PC-3 (cell line): ENCODE measurements at places on chromosomes 7 and 10. TPM values are rescaled to one million over a fixed set of nuclear protein-coding genes. Genes with fewer than 3 reads are reported as not detected.
A peak's percentile ranks its signal among the peaks of the same experiment; 100 is the strongest.

GRCh38 chr10:37495415-37495814, 362.0 kb downstream of the ZNF248 start:
- no peak overlapping the region for H3K4me3 ChIP-seq
- no peak overlapping the region for H3K27ac ChIP-seq
- peak; percentile 94 for DNase-seq
- no peaks in the 10 kb centered on the region for H3K27me3 ChIP-seq
- H3K36me3 ChIP-seq = no peaks in the 10 kb centered on the region

Gene TTYH3
- 25.0 and 41.4 TPM in 2 replicates for total RNA-seq

GRCh38 chr10:102413053-102413705, 5.4 kb downstream of the PSD start:
- no peaks in the 10 kb centered on the region for H3K4me1 ChIP-seq
- DNase-seq = no peak
- no peak overlapping the region for H3K4me3 ChIP-seq
- no peak overlapping the region for H3K27ac ChIP-seq
- H3K36me3 ChIP-seq = no peaks in the 10 kb centered on the region

- no peak overlapping the region for H3K27ac ChIP-seq
- no peak for DNase-seq
- no peaks in the 10 kb centered on the region for H3K36me3 ChIP-seq
- no peaks in the 10 kb centered on the region for H3K27me3 ChIP-seq
Observed at GRCh38 chr10:10213237-10213636, 804.4 kb upstream of the CELF2 start.

Gene SLC16A9
- total RNA-seq = 12.8 and 17.4 TPM in 2 replicates

- no peaks in the 10 kb centered on the region for H3K27me3 ChIP-seq
- H3K4me3 ChIP-seq = no peak overlapping the region
- H3K27ac ChIP-seq = peak overlapping the region; percentile 96
Observed at GRCh38 chr7:16669581-16669980, 23.6 kb downstream of the BZW2 start.

Gene PON2
- total RNA-seq = 51.6 and 56.4 TPM in 2 replicates

- H3K27ac ChIP-seq = no peak overlapping the region
- no peak for DNase-seq
- H3K4me1 ChIP-seq = no peaks in the 10 kb centered on the region
- no peaks in the 10 kb centered on the region; the same call in none of the 2 replicates for H3K36me3 ChIP-seq
- H3K4me3 ChIP-seq = no peak overlapping the region
- no peaks in the 10 kb centered on the region for H3K27me3 ChIP-seq
Observed at GRCh38 chr10:3111621-3112163, 44.3 kb downstream of the PFKP start.

DNA sequence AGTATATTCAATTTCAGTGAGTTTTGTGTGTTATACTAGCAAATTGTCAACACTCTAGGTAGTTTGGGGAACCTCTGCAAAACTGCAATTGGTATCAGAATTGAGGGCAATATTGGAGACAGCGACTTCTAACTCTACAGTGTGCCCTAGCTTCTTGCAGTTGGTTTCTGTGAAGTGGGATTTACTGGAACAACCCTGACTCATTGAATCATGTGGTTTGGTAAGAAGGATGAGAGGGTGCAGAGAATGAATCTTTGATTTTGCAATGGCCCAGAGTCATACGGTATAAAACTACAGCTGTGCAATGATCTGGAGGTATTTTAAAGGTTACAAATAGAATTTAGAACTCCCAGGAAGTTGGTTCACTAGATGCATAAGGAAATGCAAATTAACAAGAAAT, 129.1 kb upstream of the PPP1R3A start:
- H3K36me3 ChIP-seq = no peaks in the 10 kb centered on the region
- H3K4me3 ChIP-seq = peak overlapping the region; percentile 52; the same call in 1 of the 2 replicates
- no peak overlapping the region for H3K27ac ChIP-seq
- H3K27me3 ChIP-seq = no peaks in the 10 kb centered on the region
- no peak for DNase-seq

GRCh38 chr7:44177570-44178131, 11.6 kb downstream of the GCK start:
- H3K27me3 ChIP-seq = no peaks in the 10 kb centered on the region
- H3K4me3 ChIP-seq = no peak overlapping the region
- no peak overlapping the region for H3K27ac ChIP-seq
- H3K36me3 ChIP-seq = no peaks in the 10 kb centered on the region
- H3K4me1 ChIP-seq = peaks cover 11% of the 10 kb centered on the region

- no peaks in the 10 kb centered on the region for H3K36me3 ChIP-seq
- peak; percentile 72 for DNase-seq
- H3K27ac ChIP-seq = peak overlapping the region; percentile 100
- peak overlapping the region; percentile 68 for H3K4me3 ChIP-seq
- H3K4me1 ChIP-seq = peaks cover 55% of the 10 kb centered on the region
Observed at GRCh38 chr10:132574783-132575319, 37.3 kb downstream of the INPP5A start.

Gene XRCC2
- total RNA-seq = 13.6 and 18.7 TPM in 2 replicates

Gene SRI
- 94.0 and 151 TPM in 2 replicates for total RNA-seq

Gene TMEM273
- not detected in 2 replicates for total RNA-seq

DNA sequence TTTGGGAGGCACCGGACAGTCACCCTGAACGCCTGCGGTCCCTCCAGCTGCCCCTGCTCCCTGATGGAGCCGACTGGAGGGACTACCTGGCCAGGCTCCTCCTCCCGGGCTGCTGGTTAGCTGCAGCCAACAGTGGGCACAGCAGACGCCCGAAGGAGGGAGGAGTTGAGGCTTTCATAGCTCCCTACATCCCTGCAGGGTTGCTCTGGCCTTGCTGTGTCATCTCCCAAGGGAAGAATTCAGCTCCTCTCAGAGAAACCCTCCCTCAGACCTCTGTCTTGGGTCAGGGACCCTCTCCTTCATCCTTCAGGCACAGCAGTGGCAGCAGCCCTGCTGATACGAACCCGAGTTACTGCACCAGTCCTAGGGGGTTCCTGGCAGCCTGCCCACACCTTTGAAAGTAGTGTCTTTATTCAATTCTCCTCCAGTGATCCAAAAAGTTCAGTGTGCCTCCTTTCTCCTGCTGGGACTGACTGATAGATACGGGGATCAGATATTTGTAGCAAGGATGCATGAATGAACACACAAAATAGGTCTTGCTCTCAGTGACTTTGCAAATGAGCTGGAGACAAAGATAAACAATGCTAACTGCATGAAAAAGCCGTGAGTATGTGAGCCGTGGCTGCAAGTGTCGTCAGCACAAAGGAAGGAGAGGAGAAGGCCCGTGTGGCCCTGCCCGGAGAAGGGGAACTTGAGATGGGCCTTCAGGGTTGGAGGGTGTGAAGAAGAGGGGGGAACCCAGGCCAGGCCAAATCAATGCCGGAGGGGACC, 136.6 kb downstream of the PRKAG2 start:
- no peaks in the 10 kb centered on the region for H3K27me3 ChIP-seq
- H3K36me3 ChIP-seq = no peaks in the 10 kb centered on the region
- peaks cover 20% of the 10 kb centered on the region for H3K4me1 ChIP-seq
- no peak overlapping the region for H3K27ac ChIP-seq
- no peak for DNase-seq

Gene PILRA
- 0.92 and 1.9 TPM in 2 replicates for total RNA-seq

DNA sequence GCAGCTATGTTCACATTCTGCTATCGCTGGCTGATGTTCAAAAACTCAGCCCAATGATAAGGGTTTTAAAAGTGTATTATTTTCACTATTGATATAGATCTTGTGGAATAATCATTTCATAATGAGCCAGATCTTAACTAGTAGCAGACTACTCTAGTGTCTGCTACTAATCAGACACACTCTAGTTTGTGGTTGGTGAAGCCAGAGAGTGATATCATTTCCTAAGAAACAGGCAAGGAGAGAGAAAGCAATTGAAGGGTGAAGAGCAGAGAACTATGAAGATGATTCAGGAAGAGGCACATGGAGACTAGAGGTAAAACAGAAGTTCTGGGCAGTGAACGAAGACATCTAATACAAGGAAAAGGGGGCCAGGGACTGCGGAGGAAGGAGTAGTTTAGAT, 58.2 kb upstream of the BET1 start:
- no peaks in the 10 kb centered on the region for H3K36me3 ChIP-seq
- H3K4me1 ChIP-seq = no peaks in the 10 kb centered on the region; the same call in 1 of the 2 replicates
- no peak overlapping the region for H3K4me3 ChIP-seq
- no peak overlapping the region for H3K27ac ChIP-seq
- no peak for DNase-seq

DNA sequence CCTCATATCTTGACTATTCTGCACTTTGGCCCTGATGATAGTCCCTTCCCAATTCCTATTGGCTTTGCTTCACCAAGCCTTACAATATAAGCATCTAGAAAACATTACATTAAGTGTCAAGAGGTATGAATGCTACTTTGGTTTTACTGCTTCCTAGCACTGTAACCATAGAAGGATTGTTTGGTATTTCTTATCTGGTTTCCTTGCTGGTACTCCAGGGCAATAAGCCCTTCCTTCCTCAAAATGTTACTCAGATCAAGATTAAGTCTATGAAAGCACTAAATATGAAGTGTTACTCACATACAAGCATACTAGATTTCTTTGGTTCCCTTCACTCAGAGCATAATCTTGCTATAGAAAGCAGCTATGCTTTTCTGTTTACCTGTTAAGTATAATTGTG, 492.5 kb downstream of the ETV1 start:
- no peaks in the 10 kb centered on the region for H3K4me1 ChIP-seq
- H3K4me3 ChIP-seq = no peak overlapping the region
- no peaks in the 10 kb centered on the region for H3K27me3 ChIP-seq

DNA sequence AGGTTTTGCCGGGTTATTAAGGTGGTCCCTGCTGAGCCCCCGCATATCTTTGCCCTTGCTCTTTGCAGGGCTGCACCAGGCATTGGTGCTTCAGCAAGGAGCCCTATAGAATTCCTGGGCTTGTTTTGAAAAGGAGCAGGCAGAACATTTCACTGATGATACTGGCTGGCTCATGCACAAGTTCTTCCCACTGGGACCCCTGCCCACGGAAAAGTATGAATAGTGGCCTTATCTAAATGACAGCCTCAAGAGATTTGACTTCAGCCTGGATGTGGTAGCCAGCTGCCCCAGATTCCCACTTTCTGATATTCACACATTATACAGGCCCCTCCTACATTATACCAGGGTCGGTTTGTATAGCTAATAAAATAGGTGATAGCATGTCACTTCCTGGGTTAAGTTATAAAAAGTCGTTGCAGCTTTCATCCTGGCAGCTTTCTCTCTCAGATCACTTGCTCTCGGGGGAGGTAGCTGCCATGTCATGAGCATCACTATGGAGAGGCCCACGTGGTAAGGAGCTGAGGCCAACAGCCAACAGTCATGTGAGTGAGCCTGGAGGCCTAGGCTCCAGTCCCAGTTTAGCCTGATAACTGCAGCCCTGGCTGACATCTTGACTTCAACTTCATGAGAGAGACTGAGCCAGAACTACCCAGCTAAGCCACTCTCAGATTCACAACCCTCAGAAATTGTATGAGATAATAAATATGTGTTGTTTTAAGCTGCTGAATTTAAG, 16.8 kb upstream of the CRTAC1 start:
- no peak overlapping the region for H3K27ac ChIP-seq
- no peak for DNase-seq
- no peak overlapping the region for H3K4me3 ChIP-seq
- H3K27me3 ChIP-seq = peaks cover 35% of the 10 kb centered on the region
- no peaks in the 10 kb centered on the region for H3K36me3 ChIP-seq

DNA sequence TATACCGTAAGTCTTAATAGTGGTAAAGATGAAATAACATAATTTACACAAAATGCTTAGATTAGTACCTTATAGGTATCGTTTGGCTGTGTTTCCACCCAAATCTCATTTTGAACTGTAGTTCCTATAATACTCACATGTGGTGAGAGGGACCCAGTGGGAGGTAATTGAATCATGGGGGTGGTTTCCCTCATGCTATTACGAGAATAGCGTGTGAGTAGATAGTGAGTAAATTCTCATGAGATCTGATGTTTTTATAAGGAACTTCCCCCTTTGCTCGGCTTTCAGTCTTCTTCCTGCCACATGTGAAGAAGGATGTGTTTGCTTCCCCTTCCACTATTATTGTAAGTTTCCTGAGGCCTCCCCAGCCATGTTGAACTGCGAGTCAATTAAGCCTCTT, 426.3 kb upstream of the POT1 start:
- H3K27me3 ChIP-seq = no peaks in the 10 kb centered on the region
- no peaks in the 10 kb centered on the region for H3K36me3 ChIP-seq
- H3K4me1 ChIP-seq = no peaks in the 10 kb centered on the region
- H3K4me3 ChIP-seq = no peak overlapping the region
- no peak overlapping the region for H3K27ac ChIP-seq
- DNase-seq = no peak

DNA sequence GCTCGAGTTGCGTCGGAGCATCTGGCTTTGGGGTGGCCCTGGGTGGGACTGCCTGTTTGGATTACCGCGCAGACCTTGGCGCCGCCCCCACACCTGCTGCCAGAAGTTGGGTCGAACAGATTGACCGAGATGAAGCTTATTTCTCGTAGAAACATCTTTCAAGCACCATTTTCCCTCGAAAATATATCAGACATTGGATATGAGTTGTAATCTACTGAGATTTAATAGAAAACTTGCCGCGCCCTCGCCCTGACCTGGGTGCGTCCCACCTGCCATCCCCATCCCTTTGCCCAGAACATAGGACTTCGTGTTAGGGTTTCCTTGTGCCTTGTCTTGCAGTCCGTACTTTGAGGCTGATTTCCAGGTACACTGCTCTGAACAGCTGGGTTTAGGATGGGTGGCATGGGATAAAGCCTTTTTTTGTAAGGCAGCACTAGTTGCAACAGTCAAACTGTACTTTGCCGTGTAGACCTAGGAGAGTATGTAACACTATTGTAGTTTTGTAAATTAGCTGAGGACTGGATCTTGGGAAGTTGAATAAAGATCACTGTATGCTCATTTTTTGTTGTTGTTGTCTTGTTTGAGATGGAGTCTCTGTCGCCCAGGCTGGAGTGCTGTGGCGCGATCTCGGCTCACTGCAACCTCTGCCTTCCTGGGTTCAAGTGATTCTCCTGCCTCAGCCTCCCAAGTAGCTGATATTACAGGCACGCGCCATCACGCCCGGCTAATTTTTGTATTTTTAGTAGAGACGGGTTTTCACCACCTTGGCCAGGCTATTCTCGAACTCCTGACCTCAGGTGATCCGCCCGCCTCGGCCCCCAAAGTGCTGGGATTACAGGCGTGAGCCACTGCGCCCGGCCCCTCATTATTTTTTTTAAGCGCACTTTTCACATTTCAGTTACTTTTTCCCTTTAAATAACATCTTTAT, 978 bp downstream of the OGDH start:
- peaks cover 23% of the 10 kb centered on the region for H3K4me1 ChIP-seq
- no peaks in the 10 kb centered on the region for H3K36me3 ChIP-seq
- no peaks in the 10 kb centered on the region for H3K27me3 ChIP-seq
- peak overlapping the region; percentile 81 for H3K4me3 ChIP-seq

Gene HPS1
- 19.1 and 20.6 TPM in 2 replicates for total RNA-seq

Gene GPR85
- not detected in 2 replicates for total RNA-seq

Gene TEX36
- total RNA-seq = not detected in 2 replicates

Gene PPP1R3C
- 0.17 TPM in 1 of 2 replicates, not detected in the other for total RNA-seq

Gene CHAT
- total RNA-seq = not detected in 2 replicates

- DNase-seq = no peak
- peaks cover 27% of the 10 kb centered on the region for H3K4me1 ChIP-seq
- H3K27me3 ChIP-seq = no peaks in the 10 kb centered on the region
- no peaks in the 10 kb centered on the region for H3K36me3 ChIP-seq
- no peak overlapping the region for H3K27ac ChIP-seq
Observed at GRCh38 chr7:91946549-91946948, 5.9 kb downstream of the AKAP9 start.
